ENCODE measurements at places on chromosomes 5 and 9.

DNA sequence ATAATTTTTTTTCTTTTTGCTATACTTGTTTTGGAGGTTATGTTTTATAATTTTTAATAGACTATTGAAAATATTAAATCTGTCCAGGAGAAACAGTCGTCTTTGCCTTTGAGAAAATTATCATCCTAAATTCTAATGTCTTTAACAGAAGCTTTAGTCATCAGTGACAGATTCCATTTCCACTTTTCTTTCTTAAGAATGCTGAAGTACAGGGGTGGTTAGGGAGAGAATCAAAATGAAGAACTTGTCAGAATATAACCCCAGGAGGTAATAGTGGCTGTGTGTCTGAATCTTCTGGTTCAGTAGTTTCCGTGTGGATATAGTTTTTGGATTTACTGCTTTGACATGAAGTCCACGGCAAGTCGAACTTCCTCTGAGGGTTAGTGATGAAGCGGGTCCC lies 111.8 kb downstream of the DAPK1 start:
- no peak for DNase-seq

DNA sequence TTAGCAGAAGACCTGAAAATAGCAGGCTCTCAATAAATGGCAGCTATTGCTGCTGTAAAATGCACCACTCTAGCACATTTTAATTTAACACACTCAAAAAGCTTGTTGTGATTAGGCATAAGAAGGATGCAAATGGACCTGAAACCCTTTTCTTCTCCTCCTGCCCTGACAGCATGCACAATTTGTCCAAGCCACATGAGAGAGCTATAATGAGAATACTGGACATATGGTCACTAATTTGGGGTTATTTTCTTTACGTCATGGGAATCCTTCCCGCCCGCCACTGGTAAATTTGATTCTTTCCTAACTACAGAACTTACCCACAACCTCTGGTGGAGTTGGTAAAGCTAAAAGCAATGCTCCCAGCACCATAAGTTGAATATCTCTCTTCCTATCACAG lies 62.1 kb downstream of the TRIM32 start:
- no peak for DNase-seq

GRCh38 chr9:133842721-133843227 lies 104.6 kb upstream of the SARDH start:
- no peak for DNase-seq

DNA sequence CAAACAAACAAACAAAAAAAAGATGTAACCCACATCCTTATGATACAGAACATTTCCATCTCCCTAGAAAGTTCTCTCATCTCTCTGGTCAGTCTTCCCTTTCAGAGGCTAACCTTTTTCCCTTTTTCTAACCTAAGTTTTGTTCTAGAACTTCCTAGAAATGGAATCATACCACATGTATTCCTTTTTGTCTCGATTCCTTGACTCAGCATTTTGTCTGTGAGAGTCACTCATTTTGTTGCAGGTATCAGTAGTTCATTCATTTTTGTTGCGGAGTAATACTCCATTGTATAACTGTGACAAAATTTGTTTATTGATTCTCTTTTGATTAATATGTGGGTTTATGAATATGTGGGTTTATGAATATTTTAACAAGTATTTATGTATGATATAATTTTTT lies 400.0 kb upstream of the PDE4D start:
- DNase-seq: no peak

DNA sequence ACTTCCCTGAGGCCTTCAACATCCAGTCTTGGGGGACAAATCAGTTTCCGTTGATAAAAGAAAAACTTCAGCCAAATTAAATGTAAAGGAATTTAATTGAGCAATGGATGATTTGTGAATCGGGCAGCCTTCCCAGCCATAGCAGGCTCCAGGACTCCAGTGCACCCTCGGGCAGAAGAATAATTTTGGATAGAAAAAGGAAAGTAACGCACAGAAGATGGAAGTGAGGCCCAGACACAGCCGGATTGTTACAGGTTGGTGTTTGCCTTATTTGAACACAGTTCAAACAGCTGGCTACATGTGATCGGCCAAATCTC lies 19.1 kb downstream of the MRPL36 start:
- DNase-seq: no peak

DNA sequence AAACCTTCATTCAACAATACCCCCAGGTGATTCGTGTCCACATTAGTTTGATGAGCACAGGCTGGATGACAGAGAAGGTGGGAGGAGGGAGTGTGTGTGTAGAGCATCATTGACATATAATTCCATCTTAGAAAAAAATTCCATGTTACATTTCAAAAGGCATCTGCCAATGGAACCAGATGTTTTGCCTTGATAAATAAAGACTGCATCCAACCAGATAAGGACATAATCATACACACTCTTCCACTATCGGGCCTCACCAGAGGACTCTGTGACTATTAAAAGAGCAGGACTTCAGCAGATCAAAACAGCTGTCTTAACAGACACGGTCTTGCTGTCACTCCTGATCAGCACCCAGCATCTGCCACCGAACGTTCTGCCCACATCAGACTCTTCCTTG lies 96.4 kb upstream of the SPIN1 start:
- no peak for DNase-seq

GRCh38 chr9:109585796-109586195 lies 87.7 kb upstream of the PTPN3 start:
- no peak for DNase-seq

DNA sequence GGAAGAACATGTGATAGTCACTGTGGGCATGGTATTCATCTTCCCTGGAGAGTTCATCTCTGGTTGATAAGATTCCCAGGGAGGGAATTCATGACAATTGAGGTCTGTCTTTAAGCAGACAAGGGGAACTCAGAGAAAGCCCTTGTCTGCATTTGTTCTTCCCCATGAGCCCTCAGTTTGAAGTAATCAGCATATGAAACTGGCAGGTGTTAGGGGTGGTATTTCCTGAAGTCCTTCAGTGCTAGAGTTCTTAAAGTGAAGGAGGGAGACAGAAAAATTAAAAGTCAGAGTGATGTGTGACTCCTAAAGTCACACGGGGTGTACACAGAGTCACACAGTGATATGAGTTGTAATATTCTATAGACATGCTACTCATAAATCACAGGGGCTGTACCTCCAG lies 60.6 kb upstream of the SYK start:
- no peak for DNase-seq

- DNase-seq: peak; percentile 96
Observed at GRCh38 chr9:94139672-94140417, 55.6 kb downstream of the PTPDC1 start.

- DNase-seq: no peak
Observed at GRCh38 chr5:44885903-44886302, 77.2 kb downstream of the MRPS30 start.

DNA sequence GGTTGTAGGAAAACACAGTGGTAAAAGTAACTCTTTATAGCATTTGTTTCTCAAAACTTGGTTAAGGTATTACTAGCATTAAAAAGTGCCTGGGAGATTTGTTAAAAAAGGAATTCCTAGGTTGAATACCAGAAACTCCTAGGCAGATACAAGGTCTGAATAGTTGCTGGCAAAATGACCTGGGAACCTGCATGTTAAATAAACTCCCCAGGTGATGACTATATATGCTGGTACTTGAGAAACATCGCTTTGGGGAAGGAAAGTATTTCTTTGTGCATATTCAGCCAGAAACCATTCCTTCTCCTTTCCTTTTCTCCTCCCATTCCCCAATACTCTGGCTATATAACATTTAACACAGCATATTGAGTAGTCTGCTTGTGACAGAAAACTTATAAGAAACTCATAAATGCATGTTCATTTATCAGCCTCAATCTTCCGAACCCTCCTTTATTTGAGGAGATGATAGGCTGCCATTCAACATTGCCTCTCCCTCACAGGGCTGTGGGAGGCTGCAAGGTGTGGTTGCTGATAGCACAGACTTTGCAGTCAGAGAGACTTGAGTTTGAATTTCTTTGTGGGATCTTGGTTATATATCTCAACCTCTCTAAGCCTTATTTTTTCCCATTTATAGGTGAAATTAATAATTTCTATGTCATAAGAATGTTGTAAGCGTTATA lies 28.7 kb downstream of the PCSK1 start:
- no peak for DNase-seq

DNA sequence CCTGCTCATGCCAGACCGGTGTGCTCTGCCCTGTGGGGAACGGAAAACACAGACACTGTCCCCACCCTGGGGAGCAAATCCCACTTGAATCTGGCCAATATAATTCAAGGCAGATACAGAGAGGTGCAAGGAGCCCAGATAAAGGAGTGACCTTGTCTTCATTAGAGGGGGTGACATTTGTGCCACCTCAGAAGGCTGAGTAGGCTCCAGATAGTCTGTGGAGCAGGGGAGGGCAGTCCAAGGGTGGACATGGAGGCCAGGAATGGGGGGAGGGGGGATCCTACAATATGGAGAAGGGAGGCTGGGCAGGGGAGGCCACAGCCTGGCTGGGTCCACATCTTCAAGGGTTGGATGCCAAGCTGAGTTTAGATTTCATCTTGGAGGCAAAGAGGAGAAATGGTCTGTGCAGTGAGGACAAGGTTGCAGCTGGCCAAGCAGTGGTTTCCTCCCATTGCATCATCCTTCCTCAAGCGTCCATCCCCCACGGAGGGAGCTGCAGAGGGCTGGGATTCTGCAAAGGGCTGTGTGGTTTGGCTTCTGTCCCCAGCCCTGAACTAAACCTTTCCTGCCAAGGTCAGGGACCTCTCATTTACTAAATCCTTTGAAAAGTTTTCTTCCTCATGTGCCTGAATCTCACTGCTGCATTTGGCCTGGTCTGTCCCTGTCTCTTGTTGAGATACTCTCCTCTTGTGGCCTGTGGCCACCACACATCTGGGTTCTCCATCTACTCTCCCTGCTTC lies 60.1 kb downstream of the GALNT12 start:
- DNase-seq: no peak

DNA sequence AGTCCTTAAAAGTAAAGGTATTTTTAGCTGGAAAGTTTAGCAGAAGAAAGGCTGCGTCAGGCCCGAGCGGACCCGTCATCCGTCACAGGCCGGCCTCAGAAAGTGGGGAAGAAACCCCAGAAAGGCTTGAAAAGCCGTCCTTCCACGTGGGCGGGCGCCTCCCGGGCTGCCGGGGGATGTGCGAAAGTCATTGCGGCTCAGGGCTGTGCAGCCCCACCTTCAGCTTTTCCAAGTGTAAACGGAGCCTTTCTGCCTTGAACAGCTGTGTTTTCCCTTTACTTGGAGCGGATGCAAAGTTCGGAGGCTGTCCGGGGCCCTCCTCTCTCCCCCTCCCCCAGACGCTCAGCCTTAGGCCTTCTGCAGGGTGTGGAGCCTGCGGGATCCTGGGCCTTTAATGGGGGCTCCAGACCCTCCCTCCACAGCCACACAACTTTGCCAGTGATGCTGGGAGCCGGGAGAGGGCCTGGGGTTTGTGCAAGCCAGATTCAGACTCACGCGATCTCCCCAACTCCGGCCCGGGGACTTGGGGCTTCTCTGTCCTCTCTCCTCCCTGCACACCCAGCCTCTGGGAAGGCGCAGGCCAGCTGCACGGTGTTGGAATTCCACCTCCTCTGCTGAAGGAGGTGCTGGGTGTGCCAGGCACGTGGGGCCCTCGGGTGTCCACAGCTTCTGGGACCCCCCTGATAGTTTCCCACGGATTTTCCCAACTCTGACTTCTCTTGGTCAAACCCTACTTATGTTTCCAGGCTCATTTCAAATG lies 95.5 kb upstream of the RAPGEF1 start:
- DNase-seq: no peak

GRCh38 chr9:33816327-33817252 lies at the start of gene UBE2R2:
Gene UBE2R2, plus strand, starts transcription at chr9:33817160. Its CDS starts 598 bp downstream, at chr9:33817758.
- DNase-seq: peak; percentile 94

GRCh38 chr5:82217917-82218316 lies 60.2 kb downstream of the RPS23 start:
- no peak for DNase-seq

DNA sequence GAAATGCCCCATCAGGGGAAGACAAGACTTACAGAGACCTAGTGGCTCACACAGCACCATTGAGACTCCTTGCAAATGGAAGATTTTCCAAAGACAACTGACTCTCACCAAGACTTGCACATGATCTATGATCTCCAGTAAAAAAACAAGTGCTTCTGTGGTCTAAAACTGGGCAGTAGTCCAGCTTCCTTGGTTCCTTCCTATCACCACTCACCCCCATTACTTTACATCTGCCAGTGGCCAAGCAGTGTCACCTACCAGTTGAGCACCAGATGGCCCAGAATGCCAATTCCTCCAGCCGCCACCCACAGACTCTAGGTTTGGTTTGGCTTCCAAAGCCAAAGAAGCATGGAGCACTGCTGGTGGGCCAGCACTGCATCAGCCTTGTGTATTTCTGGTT lies 47.7 kb downstream of the SH3TC2 start:
- no peak for DNase-seq

DNA sequence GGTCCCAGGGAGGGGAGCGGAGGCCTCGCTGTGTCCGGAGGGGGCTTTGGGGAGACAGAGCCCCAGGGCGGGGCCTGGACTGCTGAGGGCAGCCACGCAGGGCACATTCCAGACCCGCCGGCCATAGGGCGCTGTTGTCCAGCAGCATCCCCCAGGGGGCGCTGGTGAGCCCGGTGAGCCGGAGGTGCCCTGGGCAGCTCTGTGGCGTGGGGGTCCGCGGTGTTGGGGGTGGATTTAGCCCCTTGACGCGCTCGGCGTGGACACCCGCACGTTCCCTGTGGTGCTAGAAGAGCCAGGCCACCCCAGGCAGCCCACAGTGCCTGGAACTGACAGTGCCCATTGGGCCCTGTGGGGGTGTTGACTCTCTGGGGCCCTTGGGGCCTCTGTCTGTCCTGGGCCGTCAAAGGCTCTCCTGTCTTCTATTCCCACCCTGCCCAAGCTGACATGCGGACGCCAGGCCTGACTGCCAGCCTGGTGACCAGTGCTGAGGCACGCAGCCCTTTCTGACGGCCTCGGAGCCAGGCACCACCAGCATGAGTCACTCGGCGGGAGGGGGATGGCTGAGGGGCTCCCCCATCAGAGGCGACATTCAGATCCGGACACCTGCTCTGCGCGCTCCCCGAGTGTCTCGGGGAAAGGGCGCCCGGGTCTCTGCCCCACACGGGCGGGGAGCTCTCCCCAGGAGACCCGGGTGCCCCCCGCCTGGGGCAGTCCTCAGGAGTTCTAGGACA lies 23.9 kb downstream of the TPPP start:
- no peak for DNase-seq

DNA sequence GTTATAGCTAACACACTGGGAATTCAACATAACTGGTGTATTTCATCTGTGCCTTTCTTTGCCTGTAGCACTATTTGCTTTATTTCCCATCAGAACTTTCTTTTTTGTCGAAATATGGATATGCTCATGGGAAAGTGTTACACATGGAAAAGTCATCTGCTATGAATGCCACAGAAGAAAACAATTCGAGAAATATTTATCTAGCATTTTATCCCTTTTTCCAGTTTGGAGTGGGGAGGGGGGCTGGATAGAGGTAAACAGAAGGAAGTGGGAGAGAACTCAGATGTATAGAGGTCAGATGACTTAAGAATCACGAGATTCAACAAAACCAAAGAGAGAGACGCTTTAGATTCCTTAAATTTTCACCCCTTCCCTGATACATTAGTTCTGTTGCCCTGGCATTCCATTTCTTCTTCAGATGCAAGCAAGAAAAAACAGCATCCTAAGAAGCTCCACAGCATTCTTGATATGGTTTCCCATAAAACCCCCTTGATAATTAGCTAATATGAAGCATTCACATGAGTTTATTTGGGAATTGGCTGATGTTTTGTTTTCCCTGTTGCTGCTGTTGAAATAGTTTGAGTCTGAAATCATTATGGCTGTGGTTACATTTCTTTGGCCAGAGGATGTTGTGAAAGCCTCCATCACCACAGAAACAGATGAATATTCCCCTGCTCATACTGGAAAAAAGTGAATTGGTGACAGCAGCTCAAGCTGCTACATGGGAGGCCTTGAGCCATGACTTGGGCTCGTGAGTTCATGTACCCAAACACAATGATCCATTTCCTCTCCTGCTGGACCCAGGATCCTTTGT lies 335.8 kb upstream of the DAB2 start:
- DNase-seq: no peak
